ENCODE measurements at places on chromosomes 13 and 19.

DNA sequence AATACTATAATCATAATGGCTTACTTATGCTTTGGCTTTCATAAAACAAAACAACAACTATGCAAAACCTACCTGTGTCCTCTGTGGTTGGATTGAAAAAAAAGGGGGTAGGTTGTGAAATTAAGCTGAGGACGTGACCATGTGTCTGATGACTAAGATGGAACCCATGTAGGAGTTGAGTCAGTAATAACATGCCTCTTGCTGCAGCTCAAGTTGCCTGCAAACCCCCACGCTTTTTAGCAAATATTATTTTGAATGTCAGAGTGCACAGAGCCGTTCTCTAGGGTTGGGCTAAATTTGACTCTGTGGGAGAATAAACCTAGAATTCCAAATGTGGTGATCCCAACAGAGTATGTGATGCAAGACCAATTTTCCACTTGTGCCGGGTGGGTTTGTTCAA, 209.3 kb downstream of the KCNRG start:
- no peak for DNase-seq

GRCh38 chr13:27076421-27076820, 95.2 kb downstream of the USP12 start:
- no peak for DNase-seq

GRCh38 chr13:78364711-78365110, 238.6 kb downstream of the POU4F1 start:
- DNase-seq = no peak

DNA sequence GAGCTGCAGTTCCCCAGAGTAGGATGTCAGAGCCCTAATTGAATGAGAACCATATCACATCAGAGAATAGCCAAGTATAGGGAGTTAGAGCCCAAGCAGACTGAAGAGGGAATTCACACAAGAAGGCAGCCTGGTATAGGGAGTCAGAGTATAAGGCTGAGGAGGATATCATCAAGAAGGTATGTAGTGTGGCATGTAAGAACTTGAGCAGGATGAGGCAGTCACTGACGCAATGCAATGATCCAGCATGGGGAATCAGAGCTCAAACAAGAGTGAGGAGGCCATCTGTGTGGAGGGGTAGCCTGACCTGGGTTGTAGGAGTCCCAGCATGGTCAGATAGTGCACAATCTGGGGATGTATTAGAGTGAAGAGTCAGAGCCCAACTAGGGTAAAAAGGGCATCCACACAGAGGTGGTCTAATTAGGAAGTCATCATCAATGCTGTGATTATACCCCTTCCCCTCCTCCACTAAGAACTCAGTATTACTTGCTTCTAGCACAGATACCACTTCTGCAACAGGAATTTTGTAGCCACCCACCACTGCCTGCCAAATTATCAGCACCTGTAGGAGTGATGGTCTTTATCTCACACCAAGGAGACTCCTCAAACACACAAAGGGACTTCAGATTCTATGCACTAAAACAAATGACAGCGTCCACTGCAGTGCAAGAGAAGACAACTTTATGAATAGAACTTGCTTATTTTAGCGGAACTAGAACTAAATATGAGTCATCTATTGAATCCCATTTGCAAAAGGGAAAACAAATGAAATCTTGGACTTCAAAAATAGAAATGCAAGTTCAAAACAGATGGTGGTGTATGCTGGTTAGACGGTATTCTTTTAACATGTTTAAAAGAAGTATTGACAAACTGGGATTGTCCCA, 107.2 kb downstream of the FNDC3A start:
- no peak for DNase-seq

GRCh38 chr13:80988391-80989151, 647.6 kb upstream of the SPRY2 start:
- DNase-seq = no peak

GRCh38 chr19:17553256-17553655, 2.2 kb upstream of the COLGALT1 start:
- no peak for DNase-seq

DNA sequence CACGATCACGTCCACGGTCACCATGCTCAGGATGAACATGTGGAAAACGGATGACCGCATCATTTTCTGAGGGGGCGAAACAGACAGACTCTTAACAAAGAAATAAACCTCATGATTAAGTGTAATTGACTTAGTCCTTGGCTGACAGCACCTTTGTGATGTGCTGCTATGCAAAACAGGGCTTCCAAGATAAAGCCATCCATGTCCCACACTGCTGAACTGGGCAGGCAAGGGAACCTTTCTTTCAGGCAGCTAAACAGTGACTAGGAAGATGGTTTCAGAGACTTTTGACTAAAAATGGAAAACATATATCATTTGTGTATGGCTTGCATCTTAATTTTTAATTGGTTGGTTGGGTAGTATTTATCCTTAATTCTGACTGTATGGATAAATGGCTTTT, 157.8 kb downstream of the NALCN start:
- no peak for DNase-seq

GRCh38 chr19:37098570-37098969, 20.3 kb downstream of the ZNF420 start:
- DNase-seq = no peak

DNA sequence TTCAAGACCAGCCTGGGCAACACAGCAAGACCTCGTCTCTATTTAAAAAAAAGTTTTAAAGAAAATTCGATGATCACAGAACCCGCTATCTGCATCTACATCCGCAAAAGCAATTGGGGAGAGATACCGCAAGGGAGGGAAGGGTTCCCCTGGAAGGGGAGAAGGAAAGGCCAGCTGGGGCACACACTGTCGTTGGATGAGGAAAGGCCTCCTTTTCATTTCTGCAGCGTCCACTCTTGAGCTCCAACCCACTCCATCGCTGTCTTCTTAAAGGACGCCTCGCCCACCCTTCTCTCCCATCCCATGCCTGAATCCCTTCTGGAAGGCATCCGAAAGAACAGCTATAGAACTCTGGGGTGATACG, 3.2 kb upstream of the PRKCG start:
- no peak for DNase-seq
